ENCODE measurements at places on chromosomes 6 and 20.

- no peak for DNase-seq
These were observed 105.6 kb downstream of the TCP11 start for GRCh38 chr6:35035481-35036030.

- DNase-seq = no peak
These were observed 100.8 kb upstream of the NEDD9 start for GRCh38 chr6:11333132-11333849.

DNA sequence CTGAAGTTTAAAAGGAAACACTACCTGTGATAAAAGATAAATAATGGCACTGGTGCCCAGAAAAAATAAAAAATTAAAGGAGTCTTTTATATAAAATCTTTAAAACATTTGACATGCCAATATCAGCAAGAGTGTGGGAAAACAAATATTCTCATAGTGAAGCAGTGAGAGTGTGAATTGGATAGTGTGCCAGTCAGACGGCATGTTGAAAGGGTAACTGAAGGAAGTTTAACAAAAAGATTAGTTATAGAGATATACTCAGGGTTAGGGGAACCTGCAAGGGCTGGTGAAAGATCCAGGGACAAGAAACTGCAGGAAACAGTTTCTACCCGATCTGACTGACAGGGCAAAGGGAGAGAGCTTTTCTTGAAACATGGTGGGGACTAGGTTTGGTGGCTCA is 22.2 kb upstream of the GMNN start:
- DNase-seq = no peak

GRCh38 chr20:58841539-58842264 is 9.0 kb downstream of the GNAS-AS1 start:
- no peak for DNase-seq

DNA sequence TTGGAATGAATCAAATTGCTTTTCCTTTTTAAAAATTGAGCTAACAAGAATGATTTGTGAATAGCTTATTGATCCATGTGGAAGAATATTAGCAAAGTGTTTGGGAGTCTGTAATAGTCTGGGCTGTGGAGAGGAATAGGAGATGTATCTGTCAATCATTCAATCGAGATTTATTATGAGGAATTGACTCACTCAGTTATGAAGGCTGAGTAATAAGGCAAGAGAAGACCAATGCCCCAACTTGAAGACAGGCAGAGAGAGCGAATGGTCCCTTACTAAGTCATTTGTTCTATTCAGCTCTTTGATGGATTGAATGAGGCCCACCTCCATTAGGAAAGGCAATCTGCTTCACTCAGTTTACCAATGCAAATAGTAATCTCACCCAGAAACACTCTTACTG is 403.0 kb downstream of the CD83 start:
- DNase-seq = no peak

DNA sequence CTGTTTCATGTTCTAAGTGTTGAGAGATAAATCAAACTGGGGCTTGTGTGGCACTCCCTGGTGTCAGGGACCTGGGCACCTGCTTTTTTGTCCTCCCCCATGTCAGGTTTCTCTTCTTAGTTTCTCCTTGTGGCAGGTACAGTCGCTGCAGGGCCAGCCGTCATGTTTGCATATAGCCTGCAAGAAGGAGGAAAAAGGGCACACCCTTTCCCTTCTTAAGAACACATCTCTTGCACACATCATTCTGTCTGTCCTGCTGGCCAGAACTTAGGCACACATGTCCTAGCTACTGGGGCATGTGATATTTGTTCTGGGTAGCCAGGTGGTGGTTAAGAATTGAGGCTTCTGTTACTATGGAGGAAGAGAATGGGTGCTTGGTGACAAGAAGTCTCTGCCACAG is 27.9 kb downstream of the CDC5L start:
- no peak for DNase-seq

GRCh38 chr6:7535498-7535897 is 6.0 kb upstream of the DSP start:
- DNase-seq = no peak

- peak; percentile 89 for DNase-seq
These were observed 348 bp upstream of the AFDN start for GRCh38 chr6:167826230-167826895.

GRCh38 chr6:26304797-26305640 is 60.0 kb upstream of the BTN3A2 start:
- no peak for DNase-seq

DNA sequence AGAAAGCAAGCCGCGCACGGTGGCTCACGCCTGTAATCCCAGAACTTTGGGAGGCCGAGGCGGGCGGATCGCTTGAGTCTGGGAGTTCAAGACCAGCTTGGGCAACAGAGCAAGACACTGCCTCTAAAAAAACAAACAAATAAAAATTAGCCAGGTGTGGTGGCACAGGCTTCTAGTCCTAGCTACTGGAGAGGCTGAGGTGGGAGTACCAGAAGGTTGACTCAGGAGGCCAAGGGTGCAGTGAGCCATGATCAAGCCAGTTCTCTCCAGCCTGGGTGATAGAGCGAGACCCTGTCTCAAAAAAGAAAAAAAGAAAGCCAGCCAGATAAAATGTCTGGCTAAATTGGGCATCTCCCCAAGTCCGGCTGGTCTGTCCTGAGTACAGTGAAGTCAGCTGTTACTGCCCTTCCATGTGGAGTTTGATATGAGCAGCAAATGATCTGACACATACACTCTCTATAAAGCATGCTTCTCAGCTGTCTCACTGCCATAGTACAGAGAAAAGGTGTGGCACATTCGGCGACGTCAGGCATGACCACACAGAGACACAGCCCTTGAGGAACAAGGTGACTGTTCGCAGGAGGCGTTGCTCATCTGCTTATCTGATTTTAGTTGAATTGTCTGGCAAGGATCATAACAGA is 13.0 kb downstream of the CD83 start:
- no peak for DNase-seq

- no peak for DNase-seq
These were observed 3.0 kb downstream of the CDH4 start for GRCh38 chr20:61254881-61255626.

Measured in iPS-NIHi11 (cell line).